B cell (primary cell): ENCODE measurements at places on chromosomes 6 and 20. TPM values are rescaled to one million over a fixed set of nuclear protein-coding genes. Genes with fewer than 3 reads are reported as not detected.

- no peak for DNase-seq
Measured at GRCh38 chr6:47231151-47231550, 78.6 kb downstream of the TNFRSF21 start.

DNA sequence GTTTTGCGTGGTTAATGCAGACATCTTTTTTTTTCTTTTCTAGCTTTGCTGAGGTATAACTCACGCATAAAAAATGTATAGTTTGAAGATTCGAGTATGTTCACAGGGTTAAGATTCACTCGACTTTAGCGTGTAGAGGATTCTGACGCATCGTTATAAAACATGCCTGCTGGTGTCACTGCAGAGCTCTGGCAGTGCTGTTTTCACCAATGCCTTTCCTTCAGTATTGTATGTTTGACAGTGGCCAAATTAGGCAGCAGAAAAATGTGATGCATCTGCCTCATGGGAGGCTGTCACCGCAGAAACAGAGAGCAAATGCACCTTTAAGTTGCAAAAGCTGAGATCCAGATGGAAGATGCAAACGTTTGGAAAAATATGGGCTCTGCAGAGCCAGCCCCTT, 18.0 kb upstream of the SIRPB2 start:
- DNase-seq = peak; percentile 39

Gene DEFB129
- total RNA-seq = not detected in 2 replicates

Gene SALL4
- total RNA-seq = not detected in 2 replicates
